H7 (cell line): ENCODE measurements at places on chromosomes 5 and 9.
A peak's percentile ranks its signal among the peaks of the same experiment; 100 is the strongest.

- no peak for DNase-seq
These were observed 25.0 kb downstream of the FBXW2 start for GRCh38 chr9:120768247-120768646.

DNA sequence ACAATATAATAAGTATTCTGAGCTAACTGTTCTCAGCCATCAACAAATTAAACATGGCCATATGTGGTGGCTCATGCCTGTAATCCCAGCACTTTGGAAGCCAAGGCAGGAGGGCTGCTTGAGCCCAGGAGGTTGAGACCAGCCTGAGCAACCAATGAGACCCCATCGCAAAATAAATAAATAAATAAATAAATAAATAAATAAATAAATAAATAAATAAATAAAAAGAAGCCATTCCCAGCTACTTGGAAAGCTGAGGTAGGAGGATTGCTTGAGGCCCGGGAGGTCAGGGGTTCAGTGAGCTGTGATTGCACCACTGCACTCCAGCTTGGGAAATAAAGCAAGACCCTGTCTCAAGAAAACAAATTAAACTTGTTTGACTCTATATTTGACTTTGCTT is 1256.4 kb downstream of the EFNA5 start:
- DNase-seq, result no peak

DNA sequence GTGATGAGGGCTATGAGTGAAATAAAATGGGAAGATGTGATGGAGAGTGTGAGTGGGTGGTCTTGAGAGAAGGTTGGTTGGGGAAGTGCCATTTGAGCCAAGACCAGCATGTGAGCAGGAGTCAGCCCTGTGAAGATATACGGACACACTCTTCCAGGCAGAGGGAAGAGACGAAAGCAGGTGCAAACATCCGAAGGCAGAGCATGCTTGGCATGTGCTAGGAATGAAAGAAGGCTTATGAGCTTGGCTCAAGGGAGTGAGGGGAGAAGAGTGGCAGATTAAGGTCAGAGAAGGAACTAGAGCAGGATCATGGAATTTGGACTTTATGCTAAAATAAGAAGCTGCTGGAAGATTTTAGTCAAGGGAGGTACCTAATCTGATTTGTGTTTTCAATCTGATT is 23.6 kb upstream of the CCDC112 start:
- no peak for DNase-seq

DNA sequence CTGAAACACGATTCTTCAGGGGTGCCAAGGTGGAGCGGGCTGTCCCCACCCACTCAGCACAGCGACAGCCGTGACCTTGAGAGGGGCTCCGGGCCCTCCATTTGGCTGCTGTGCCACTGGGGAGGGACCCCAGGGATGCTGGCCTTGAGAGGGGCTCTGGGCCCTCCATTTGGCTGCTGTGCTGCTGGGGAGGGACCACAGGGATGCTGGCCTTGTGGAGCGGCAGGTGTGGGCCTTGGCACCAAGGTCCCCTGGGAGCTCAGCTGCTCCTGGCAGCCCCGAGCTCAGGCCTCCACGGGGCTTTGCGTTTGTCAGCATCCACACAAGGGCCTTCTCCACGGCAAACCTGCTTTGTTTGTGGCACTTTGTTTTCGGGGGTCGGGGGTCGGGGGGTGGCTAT is 137.6 kb upstream of the LPCAT1 start:
- peak; percentile 42 for DNase-seq

- DNase-seq, result no peak
These were observed 188.9 kb downstream of the TENT4A start for GRCh38 chr5:6902094-6902493.

DNA sequence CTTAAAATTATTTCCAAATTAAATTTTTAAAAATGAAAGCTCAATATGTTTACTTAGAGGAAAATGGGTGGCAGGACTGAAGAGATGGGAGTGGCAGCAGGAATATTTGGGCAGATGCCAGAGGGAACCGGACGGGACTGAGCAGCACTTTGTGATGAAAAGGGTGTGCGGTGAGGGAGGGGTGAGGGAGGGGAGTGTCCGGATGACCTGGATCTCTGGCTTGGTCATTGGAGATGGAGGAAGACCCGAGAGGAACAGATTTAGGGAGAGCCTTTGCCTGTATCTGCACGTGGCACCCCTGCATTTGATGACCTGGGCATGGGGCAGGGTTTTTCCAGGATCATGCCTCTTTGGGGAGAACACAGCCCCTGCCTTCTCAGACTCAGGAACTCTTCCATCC is 201.1 kb upstream of the MVB12B start:
- peak; percentile 26 for DNase-seq

DNA sequence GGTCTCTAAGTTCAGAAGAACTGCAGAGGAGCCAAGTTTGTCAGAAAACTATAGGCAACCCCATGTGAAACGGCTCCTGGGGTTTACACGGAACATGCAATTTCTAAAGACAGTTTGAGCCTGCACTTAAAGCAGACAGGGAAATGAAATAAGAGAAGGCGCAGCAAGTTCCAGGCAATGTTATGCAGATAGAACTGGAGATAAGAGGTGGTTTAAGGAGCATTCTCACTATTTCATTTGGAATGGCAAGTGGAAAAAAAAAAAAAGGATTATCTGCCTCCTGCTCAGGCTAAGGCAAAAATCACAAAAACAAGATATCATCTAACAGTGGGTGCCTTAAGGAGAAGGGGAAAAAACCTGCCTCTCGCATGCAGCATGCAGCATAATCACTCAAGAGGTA is 2252.4 kb downstream of the MAT2B start:
- DNase-seq, result no peak

DNA sequence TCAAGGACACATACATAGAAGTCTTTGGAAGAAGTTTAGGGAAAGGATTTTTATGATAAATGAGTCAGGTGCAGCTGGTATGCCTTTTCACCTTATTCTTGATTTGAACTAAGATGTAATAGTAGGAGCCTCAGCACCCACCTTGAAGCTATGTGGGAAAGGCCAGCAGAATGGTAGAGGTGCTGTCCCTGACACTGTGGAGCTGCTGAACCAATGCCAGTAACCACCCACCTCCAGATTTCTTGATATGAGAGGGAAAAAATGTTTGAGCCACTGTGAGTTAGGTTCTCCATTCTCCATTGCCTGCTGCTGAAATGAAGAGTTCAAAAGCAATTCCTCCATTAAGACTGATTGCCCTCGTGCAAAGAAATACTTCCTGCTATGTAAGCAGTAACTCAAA is 12.2 kb upstream of the HMGCR start:
- DNase-seq, result no peak

GRCh38 chr9:126336736-126337325 is 10.2 kb downstream of the MVB12B start:
- no peak for DNase-seq

GRCh38 chr5:52443187-52443586 is 344.5 kb upstream of the ITGA1 start:
- DNase-seq, result no peak

- DNase-seq, result no peak
These were observed 277.5 kb downstream of the PLK2 start for GRCh38 chr5:58182287-58182841.

- DNase-seq, result no peak
These were observed 424.6 kb downstream of the CCDC171 start for GRCh38 chr9:15977438-15977837.

- DNase-seq, result no peak
These were observed 30.7 kb downstream of the UHRF2 start for GRCh38 chr9:6443661-6444060.

GRCh38 chr9:106025453-106025852 is 331.1 kb downstream of the TMEM38B start:
- no peak for DNase-seq

DNA sequence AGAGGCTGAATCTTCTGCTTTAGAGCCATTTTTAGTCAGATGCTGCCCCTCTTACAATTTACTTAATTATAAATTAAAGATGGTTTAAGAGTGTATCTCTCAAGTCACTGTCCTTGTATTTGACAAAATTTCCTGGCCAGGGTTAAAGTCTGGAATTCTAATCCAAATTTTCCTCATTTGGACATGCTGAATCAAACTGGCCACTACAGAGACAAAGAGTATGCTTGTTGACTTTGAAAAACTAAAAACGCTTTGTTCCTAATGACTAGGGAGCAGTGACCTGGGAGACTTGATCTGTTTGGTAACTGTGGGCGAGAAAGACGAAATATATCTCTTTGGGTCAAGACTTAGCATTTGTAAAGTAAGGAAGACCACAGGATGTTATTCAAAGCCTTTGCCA is 303.2 kb downstream of the ZSWIM6 start:
- no peak for DNase-seq

- DNase-seq, result no peak
These were observed 56.5 kb upstream of the RAI14 start for GRCh38 chr5:34599471-34600117.

- DNase-seq, result no peak
These were observed 19.9 kb downstream of the NIPBL start for GRCh38 chr5:36896476-36896875.

GRCh38 chr5:78361631-78361993 is 1.2 kb downstream of the SCAMP1 start:
- DNase-seq, result no peak

DNA sequence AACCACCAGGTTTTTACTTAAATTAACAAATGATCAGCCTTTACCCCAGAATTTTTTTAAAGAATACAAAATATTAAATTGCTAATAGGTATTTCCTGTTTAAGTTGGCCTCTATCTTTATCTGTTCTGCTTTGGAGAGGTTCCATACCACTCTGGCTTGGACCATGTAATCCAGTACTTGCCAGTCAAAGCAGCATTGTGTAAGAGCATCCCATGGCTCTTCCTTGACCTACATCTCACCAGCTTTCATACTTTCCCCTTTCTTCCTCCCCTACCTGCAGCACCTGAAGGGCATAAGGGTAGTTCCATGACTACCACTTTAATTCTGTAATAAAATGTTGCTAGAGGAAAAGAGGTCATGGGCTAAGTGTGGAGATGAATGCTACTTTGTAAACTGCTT is 140.8 kb upstream of the MTAP start:
- no peak for DNase-seq

DNA sequence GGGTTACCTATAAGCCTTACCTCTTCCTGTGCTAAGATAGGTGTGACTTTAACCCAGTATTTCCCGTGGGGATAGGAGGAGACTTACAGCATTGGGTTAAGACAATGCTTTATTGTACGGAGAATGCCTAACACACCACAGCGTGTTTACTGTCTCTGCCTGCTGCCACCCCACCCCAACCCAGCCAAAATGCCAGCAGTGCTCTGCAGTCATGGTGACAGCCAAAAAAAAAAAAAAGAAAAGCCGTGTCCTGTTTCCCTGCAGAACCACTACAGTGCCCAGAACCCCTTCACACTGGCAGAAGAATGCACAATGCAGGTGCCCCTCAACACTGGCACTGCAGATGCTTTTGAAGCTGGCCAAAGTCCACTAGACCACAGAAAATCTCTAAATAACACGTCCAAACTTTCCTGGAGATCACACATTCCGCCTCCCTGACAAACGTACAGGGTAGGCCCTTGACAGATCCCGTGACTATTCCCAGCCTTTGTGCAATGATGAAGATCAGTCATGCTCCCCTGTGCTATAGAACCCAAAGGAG is 102.2 kb downstream of the SERINC5 start:
- no peak for DNase-seq
